ENCODE measurements at places on chromosomes 5 and 9.

DNA sequence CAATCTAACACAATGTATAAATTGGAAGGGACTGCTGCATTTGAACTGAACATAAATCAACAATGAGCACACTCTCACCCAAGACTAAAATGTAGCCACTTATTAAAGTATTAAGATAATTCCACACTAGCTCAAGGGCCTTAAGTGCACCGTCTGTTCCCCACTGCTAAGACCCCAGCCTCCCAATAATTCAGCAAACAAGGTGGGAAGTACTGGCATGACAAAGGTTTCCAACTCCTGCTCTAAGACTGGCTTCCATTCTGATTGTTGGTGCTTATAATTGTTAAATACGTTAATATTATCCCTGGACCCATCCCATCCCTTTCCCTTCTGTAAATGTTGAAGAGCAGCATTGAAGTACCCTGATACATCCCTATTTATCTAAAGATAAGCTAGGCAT lies 636.7 kb downstream of the NR2F1-AS1 start:
- no peak for DNase-seq

GRCh38 chr5:142735323-142736246 lies 34.6 kb upstream of the ARHGAP26 start:
- no peak for DNase-seq

DNA sequence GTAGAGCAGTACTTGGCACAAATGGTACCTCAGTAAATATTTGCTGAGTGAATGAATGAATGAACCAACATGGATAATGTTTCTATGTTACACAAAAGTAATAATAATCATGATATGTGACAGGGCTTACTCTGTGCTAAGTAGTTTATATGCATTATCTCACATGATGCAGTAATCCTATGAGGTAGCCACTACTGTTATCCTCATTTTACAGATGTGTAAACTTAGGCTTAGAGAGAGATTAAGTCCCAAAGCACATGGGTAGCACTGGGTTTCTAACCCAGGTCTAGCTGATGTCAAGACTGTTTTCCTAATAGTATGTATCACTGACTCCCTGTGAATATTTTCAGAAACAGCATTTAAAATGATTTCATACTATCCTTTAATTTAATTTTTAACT lies 44.1 kb upstream of the VDAC1 start:
- no peak for DNase-seq

GRCh38 chr5:114308017-114308416 lies 53.9 kb upstream of the KCNN2 start:
- no peak for DNase-seq

DNA sequence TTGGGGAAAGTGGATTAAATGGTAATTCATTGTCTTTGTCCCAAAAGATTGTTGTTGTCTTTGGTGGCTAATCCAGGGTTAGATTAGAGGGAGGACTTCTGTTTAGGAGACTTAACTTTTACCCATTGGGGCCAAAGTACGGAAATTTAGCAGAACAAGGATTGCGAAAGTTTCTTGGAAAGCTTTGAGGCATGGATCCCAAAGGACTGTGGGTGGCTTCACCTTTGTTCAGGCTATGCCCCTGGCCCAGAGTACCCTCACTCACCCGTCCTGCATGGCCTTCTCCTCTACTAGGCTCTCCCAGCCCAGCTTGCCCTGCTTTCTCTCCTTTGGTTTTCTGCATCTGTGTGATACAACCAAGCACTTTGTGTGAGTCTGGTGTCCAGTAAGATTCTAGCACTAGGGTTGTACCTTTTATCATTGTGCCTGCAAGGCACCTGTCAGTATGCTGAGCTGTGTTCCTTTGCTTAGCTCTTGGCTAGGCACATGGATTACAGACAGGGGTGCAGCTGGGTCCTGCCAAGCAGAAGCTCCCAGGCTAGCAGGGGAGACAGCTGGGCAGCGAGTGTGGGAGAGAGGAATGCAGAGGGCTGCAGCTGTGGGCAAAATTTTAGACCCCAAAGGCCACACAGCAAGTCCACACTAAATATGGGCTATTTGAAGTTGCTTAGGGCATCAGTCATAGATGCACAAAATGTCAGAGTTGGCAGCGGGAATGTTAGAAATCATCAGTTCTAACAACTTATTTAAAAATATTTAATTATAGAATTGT lies 3.2 kb downstream of the PPARGC1B start:
- no peak for DNase-seq

DNA sequence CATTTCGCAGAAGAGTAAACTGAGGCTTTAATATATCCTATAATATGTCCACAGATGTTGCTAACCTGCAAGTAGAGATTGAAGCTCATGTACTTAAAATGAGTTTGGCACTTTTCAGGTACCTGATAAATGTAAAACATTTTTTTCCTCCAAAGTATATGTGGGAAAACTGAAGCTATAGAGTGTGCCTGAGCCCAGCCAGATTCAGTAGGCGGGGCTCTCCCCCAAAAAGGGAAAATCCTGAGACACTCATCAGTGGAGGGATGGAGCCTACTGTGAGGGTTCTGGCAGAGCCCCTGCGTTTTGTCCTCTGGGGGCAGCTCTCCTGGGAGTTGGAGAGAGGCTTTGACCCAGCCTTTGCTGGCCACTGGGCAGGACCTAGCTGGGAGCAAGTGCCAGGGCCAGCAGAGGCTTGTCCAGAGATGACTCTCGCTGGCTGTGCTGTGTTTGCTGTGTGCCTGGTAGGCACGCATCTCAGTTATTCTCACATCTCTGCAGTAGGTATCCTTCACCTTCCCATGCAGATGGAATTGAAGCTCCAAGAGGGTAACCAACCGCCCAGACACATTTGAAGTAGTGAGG lies 81.1 kb upstream of the SPRY4 start:
- DNase-seq: no peak

DNA sequence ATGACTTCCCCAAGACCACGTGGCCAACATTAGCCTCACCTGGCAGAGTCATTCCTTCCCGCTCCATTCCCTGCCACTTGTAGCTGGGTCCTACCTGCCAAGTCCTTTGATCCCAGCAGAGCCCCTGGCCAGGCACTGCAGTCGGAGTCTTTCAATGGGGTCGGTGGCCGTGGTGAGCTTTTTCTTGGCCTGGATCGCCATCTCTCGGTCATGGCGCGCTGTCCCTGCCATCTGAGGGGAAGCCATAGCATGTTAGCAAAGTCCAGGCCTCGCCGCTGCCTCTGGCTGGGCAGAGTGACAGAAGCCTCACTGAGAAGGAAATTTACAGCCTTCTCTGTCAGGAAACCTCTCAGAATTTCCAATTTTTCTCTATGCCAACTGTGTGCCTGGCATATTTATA lies 17.5 kb downstream of the CAPSL start:
- DNase-seq: no peak
